Activated CD8-positive, alpha-beta memory T cell treated with anti-CD3 and anti-CD28 coated beads, Interleukin-2, amount 50 U/mL, for 4 hours (primary cell): ENCODE measurements at places on chromosomes 2 and 18.

- no peak for DNase-seq
Measured at GRCh38 chr18:23243178-23243577, 107.9 kb downstream of the CABLES1 start.

- no peak for DNase-seq
Measured at GRCh38 chr2:111687911-111688310, 196.1 kb downstream of the ANAPC1 start.

- no peak for DNase-seq
Measured at GRCh38 chr2:227363756-227364155, 15.3 kb downstream of the TM4SF20 start.

DNA sequence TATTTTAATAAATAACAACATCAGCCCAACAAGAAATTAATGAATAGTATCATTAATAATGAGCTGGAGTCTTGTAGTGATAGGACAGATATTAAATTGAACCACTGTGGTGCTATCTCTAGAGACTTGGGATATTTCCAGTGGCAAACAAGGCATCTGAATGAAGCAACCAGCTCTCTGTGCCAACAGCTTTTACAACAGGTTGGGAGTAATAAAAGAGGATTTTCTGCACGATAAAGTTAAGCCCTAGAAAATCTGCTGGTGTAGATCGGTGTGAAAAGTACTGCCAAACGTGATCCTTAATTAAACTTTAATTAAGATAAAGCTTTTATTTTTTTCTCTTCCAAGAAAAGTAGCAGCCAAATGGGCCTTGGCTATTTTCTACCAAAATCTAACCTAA is 385.5 kb downstream of the NR4A2 start:
- no peak for DNase-seq

- no peak for DNase-seq
Measured at GRCh38 chr2:11754700-11755015, 8.2 kb downstream of the LPIN1 start.

- no peak for DNase-seq
Measured at GRCh38 chr18:54327818-54328217, 29.8 kb downstream of the STARD6 start.

GRCh38 chr2:11672407-11672806 is 2.4 kb upstream of the NTSR2 start:
- DNase-seq: no peak

DNA sequence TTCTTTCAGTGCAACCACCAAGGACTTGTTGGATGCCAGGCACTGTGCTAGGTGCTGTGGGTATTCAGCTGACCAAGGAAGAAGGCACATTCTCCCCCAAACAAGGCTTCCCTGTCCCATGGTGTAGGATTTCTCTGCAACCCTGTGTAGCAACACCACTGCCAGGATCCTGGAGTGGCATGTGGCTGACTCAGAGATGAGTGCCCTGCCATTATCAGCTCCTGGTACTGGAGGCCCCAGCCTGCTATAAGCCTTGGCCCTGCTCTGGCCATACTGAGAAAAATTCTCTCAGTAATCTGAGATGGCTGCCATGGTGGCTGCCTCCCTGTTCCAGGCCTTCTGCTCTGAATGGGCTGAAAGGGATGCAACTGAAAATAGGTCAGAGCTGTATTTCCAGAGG is 4.3 kb downstream of the SMYD5 start:
- DNase-seq: no peak

DNA sequence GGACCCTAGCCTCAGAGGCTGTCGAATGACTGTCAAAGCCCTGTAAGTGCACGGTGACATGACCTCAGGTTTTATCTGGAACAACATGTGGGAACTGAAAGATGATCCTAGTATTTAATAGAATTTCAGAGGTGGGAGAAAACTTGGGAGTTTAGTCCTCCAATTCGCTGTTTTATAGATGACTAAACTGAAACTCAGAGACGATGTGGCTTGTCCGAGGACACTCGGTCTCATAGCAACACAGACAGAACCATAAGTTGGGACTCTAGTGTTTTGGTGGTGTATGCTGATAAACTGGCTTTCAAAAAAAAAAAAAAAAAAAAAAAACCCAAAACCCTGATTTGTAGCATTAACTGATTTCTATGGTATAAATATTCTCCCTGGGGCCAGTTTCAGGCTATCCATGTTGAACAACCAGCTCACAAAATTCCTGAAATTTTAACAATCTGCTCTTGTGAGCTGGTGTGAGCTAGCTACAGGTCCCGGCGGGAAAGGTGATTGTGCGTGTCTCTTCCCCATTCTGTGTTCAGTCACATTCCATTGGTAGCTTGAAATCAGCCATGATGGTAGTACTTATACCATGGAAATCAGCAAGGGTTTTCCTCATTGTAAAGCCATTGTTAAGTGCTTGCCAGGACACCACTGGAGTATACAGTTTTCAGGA is 195.5 kb upstream of the EPAS1 start:
- no peak for DNase-seq

GRCh38 chr2:187985923-187986322 is 305.8 kb upstream of the GULP1 start:
- DNase-seq: no peak

GRCh38 chr2:114405247-114406116 is 37.0 kb upstream of the DPP10 start:
- no peak for DNase-seq

DNA sequence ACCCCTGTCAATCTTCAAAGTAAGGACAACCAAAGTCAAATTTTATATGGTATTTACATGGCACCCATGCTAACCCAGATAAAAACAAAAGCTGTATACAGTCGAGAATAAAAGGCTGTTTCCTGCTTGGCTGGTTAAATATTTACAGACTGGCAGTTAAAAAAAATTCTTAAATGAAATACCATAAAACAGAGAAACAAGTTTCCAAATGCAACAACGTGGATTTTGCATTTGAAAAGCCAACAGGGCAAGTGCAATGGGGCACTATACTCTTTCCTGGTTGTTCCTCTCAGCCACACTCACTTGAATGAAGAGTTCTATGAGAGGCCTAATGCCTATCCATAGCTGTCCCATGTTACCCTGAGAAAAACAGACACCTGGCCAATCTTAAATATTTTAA is 6.1 kb upstream of the NR4A2 start:
- no peak for DNase-seq

DNA sequence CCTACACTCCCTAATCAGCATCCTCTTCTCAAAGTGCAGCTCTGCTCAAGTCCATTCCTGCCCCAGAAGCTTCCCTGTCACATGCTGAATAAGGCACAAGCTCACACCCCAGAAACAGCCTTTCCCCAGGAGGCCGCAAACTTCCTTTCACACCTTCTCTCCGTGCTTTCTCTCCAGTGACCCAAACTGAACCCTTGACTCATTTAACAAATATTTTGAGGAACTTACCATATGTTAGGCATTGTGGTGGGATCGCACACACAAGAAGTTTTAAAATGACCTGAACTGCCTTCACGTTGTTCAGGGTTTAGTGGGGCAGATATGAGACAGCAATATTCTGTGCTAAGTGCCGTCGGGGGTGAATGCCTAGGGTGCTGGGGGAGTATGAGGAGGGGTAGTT is 161.3 kb downstream of the INSIG2 start:
- DNase-seq: no peak

DNA sequence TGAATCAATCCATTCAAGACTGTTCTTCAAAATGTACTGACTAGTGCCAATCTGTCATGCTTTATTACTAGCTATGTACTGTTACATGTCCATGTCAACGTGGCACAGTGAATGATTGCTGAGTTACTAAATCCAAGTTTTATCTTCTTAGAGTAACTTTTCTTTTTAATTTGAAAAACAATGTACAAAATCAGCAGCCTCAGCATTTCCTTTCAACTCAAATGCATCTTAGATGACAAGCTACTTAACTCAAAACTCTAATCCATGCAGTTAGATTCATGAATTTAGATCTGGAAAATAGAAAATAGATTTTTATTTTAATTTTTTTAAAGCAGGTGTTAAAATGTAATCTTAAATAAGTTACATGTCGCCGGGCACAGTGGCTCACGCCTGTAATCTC is 174.2 kb downstream of the CAPN13 start:
- DNase-seq: no peak

GRCh38 chr18:1013951-1014350 is 109.3 kb downstream of the ADCYAP1 start:
- no peak for DNase-seq

DNA sequence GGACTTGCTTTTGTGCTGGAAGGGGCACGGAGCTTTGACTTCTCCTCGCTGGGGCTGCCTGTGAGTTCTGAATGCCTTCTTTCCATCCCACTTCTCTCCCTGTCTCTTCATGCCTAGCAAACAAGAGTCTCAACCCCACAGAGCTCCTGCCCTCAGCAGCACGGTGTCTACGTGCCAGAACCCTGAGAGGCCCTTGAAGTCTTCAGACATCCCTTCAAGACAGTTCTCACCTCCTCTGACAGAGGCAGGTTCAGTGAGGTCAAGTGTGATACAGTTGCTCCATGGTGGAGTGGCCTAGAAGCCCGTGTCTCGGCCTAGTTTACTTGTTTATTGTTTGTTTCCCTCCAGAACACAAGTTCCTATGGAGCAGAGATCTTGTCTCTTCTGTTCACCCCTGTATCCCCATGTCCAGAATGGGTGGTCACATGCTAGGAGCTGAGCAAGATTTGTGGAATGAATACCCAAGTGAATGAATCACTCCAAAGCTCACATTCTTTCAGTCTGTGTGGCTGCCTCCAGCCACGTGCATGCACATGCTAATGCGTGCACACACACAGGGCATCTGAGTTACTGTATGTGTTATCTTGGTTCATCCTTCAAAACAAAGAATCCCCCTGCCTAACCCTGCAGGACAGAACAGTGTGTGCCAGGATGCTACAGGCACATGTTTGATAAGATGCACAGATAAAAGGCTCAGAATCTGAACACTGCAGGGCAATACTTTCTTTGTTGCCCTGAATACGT is 391.6 kb downstream of the NBAS start:
- no peak for DNase-seq

DNA sequence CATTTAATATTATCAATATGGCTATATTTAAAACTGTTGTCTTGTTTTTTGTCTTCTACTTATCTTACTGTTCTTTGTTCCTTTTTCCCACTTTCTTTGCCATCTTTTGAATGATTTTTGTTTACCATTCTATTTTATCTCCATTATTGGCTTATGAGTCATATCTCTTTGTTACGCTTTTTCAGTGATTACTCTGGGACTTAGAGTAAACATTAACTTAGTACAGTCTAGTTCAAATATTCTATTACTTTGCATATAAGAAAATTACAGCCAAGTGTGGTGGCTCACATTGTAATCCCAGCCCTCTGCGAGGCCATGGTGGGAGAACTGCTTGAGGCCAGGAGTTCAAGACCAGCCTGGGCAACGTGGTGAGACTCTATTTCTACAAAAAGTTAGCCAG is 26.1 kb downstream of the ADCY3 start:
- no peak for DNase-seq

- DNase-seq: no peak
Measured at GRCh38 chr2:105294844-105295481, 34.6 kb downstream of the TGFBRAP1 start.

- DNase-seq: no peak
Measured at GRCh38 chr2:219056176-219056895, 4.4 kb downstream of the IHH start.

DNA sequence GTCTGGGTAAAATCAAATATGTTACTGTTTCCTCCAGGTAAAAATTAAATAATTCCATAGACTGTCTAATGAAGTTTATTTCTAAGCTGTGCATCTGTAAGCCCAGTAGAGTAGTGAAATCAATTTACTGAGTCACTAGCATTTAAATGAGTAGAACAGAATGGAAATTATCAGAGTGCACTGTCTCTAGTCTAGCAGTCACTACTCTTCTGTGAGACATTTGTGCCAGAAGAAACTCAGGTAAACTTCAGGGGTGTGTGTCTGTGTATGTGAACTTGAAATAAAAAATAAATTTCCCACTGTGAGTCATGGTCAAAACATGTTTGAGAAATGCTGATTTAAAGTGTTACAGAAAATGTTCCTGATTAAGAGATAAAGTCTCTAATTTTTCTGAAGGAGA is 146.4 kb downstream of the RIF1 start:
- no peak for DNase-seq

DNA sequence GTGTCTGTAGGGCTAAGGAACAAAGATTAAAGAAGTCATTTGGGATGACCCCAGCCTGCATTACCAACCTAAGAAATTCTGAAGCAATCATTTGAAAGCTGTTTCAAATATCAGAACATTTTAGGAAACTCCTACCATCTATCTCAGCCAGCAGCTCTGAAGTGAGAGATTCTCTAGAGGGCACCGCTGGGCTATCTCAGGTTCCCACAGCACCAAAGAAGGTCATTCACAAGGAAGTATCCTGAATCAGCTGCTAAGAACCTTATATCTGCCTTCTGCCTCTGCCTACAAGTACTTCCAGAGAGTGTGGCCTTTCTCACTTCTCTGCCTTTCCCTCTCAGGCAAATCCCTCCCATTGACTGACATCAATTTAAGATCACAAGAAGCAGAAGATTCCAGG is 13.4 kb upstream of the EVA1A start:
- DNase-seq: no peak

DNA sequence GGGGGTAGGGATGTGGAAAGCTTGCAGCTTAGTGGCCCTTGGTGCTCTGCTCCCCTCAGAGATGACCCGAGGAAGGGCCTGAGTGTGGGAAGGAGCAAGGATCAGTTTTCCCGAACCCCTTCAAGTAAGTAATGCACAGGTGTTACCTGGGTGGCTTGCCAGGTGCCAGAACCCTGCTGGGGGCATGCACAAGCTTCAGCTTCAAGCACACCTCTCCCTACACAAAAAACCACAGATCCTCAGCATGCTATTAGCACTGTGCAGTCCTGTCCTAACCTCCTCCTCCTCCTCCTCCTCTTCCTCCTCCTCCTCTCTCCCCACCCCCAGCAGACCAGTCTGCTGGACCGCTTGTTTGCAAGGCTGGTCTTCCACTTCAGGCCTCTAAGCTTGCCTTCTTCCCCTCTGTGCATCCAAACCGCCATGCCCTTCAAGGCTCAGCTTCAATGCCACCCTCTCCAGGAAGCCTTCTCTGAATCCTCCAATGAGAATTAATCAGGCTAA is 114.8 kb downstream of the ACAA2 start:
- DNase-seq: no peak

DNA sequence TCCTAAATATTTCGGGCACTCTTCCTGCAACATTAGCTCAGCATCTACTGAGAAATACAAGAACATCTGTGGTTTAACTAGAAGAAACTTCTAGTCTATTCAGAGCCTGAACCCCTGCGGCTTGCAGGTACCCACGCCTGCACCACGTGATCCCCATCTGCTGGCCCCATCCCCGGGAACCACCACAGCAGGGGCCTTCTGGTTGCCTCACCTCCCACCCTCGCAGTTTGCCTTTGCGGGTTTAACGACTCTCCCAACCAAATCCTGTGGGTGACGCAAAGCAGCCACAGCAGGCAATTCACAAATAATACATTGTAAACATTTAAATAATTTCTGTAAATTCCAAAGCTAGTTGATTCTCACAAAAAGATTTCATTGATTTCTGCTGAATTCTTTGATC is 90.2 kb upstream of the TMEM18 start:
- DNase-seq: peak; percentile 29

DNA sequence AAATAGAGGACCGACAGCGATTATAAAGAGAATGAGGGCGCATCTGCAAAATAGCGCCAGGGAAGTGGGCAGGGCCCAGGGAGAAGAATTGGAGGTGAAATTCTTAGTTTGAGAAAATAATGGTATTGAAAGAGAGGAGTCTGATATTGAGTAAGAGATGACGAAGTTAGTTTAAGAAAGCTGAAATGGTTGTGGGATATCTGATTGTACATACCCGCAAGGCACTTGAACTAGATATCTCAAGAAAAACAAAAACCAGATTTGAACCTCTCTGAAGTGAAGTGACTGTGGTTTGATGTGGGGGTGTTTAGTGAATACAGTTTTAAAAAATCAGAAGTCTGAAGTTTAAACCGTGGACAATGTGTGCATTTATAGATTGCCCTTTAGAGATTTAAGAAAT is 38.9 kb downstream of the ZNF532 start:
- DNase-seq: no peak
